ENCODE measurements at places on chromosomes 2 and 18.

DNA sequence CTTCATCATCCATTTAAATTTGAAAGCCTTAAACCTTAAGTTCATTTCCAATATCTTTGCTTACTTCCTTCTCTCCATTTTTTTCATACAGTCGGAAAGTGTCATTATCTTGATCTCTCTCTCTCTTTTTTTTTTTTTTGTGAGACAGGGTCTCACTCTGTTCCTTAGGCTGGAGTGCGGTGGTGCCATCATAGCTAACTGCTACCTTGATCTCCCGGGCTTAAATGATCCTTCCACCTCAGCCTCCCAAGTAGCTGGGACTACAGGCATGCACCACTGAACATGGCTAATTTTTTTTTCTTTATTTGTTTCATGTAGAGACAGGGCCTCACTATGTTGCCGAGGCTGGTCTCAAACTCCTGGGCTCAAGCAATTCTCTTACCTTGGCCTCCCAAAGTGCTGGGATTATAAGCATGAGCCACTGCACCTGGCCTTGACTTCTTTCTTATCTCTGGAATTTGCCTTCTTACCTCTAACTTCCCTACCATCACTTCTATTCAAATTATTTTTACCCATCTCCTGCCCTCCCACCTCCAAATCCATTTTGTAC is 222.2 kb downstream of the MYCN start:
- DNase-seq, result no peak

DNA sequence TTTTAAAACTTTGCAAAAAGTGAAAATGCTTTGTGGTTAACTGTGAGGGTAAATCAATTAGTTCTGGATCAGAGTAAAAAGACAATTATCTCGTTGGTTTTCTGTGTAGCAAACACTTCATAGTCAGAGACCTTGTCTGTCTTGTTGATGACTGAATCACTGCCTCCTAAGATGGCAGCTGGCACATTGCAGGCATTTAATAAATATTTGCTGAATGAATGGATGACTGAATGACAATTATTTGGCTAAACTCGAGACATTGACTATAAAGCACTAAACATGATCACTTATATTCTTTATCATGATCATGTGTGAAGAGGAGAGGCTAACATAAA is 96.2 kb downstream of the MAIP1 start:
- no peak for DNase-seq

DNA sequence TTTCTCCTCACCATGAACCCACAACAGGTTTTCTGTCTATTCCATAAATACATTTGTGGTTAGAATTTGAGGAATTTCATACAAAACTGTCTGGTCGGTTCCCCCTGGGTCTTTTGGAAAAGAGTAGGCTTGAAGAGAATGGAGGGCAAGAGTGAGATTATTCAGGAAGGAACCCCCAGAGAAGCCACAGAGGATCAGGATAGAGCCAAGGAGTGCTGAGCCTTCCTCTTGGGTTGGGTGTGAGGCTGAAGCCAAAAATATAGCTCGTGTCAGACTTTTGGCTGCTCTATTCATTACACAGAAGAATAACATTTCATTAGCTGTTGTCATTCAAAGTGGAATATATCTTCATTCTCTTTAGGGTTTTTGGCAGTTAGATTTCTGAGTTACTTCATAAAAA is 45.9 kb upstream of the YES1 start:
- no peak for DNase-seq

GRCh38 chr2:214217599-214217998 is 193.3 kb upstream of the VWC2L start:
- no peak for DNase-seq

DNA sequence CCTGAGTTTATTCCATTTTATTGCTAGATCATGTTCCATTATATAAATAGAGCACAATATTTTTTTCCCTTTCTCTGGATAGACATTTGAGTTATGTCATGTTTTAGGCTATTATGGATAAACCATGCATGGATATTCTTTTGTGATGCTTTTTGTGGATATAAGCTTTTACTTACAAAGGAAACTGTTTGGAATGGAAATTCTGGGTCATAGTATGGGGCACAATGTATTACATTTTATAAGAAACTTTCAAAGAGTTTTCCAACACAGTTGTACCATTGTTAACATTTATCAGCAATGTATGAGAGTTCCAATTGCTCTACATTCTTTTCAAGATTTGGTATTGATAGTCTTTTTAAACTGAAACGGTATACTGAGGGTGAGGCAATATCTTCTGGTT is 749.4 kb downstream of the SOCS6 start:
- no peak for DNase-seq

All from eye (tissue), 1 donor.